ENCODE measurements at places on chromosomes 6 and 20.

DNA sequence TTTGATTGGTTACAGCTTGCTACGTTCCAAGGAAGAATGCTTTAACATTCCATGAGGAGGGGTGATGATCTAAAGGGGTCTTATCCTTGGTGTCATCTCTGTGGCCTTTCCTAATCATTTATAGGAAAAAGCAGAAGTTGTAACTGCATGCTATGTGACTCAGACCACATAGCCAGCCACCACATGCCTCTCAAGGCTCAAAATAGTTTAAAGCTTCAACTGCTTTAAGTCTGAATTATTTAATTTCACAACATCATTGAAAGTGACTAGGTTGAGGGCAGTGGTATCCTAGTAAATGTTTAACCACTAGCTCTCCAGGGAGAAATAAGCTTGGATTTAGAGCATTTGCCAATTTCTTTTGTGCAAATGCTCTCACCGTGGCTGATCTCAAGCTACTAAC is 29.7 kb downstream of the MC3R start:
- DNase-seq = no peak

DNA sequence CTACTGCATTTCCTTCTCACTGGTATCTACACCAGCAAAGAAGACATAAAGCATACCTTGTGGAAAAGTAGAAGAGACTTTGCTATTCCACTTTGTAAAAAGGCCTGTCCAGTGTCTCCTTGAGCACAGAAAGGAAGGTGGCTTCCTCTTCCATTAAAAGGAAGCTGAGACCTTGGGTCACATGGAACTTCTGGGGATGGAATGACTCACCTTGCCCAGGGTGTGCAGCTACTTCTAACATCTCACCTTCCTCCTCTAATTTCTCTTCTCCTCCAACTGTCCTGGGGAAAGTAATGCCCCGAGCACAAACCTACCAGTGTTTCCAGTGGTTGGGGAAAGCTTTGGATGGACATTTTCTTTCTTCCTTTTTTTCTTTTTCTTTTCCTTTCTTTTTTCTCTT is 848.8 kb upstream of the MAP3K7 start:
- DNase-seq = no peak

- DNase-seq = no peak
Observed at GRCh38 chr20:37990571-37991151, 42.6 kb downstream of the TTI1 start.

DNA sequence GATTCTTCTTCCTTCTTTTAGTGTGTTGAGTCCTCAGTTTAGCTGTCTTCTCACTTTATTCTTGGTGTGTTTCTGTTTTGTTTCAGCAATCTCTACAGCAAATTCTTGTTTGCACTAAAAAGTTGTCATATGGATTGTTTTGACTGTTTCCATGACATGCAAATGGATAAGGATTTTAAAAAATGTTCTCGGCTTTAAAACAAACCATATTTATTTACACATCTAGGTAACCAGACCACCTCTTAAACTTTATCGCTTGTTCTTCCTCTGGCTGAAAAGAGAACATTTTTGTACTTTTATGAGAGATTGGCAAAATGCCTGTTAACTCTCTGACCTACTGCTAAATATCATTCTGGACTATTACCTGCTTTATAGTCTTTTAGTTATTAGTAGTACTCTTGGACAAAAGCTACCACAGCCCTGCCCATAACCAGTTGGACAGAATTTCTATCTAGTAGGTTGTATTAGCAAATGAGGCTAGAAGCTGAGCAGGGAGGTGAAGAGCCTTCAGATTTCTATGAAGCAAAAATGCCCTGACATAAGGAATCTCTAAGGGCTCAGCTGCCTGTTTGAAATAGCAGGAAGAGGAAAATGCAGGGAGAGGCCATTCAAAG is 268.3 kb downstream of the CD109 start:
- no peak for DNase-seq

GRCh38 chr6:1972962-1973361 is 272.4 kb downstream of the GMDS start:
- no peak for DNase-seq

- no peak for DNase-seq
Observed at GRCh38 chr6:157928428-157928827, 53.2 kb upstream of the SYNJ2 start.

DNA sequence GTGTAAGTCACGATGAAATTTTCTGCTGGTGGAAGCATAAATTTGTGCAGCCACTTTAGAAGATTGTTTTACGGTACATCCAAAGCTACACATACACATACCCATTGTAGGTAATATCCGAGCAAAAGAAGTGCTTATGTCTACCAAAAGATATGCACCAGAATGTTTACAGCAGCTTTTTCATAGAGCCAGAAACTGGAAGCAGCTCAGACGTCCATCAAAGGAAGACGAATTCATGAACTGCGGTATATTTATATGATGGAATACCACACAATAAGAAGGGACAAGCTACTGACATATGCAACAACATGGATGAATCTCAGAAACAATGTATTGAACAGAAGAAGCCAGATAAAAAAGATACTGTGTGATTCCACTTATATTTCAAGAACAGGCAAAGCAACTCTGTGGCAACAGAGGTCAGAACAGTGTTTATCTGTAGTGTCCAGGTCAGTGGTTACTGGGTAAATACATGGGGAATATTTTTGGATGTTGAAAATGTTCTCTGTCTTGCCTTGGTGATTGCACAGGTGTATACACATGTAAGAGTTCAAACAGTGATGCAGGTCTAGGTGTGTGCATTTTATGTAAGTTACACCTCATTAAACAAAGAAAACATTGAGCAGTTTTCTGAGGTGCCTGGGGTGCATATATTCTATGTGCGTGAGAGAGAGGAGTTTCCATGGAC is 51.9 kb upstream of the EXOC2 start:
- DNase-seq = no peak

- peak; percentile 68 for DNase-seq
Observed at GRCh38 chr20:35619196-35620095, 3.8 kb downstream of the SPAG4 start.

- DNase-seq = no peak
Observed at GRCh38 chr20:15886250-15886649, 687.0 kb downstream of the KIF16B start.

GRCh38 chr6:14645221-14645620 is 527.6 kb downstream of the CD83 start:
- no peak for DNase-seq

DNA sequence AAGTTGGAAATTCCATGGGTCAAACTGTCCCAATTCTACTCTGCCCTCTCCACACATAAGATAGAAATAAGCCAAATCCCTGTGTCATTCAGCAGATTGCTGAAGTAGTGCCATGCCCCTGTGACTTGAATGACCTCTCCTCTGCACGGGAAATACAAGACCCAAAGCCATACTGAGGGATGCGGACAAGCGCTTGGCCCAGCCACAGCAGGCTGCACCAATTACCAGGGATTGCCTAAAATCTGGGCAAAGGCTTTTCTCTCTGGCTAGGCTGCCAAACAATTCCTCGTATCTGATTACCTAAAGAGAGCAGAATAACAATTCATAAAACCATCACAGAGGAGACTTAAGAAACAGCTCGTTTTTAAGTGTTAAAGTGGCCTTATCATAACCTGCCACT is 421.8 kb upstream of the JARID2 start:
- no peak for DNase-seq

DNA sequence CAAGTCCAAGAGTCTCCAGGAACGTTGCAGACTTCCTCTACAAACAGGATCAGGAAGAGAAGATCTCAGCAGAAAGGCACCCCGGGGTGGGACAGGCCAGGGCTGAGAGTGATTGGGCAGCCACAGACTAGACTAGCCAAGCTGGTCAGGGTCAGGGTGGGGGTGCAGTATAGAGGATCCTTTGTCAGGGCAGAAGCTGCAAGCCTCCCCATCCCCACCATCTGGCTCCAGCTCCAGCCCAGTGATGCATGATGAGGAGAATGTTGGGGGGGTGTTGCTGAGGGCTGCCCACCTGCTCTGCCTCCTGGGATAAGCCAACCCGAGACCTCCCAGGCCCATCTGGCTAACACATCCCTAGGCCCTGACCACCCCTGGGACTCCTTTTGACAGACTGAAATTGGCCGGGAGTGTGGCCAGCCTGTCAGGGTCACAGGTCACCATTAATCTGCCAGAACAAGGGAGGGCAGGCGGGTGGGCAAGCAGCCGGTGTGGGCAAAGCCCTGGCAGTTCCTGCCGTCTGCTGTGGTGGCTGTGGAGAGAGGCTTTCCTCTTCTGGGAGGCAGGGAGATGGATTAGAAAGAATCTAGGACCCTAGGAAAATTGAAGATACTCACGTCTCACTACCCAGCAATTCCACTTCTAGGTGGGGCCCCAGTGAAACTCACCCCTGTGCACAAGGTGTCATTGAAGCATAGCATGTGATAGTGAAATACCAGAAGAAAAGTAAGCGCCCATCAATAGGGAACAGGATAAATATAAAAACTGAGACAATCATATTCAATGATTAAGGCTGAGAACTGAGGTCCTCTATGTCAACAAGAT is 22.1 kb upstream of the SNTA1 start:
- DNase-seq = peak; percentile 67

DNA sequence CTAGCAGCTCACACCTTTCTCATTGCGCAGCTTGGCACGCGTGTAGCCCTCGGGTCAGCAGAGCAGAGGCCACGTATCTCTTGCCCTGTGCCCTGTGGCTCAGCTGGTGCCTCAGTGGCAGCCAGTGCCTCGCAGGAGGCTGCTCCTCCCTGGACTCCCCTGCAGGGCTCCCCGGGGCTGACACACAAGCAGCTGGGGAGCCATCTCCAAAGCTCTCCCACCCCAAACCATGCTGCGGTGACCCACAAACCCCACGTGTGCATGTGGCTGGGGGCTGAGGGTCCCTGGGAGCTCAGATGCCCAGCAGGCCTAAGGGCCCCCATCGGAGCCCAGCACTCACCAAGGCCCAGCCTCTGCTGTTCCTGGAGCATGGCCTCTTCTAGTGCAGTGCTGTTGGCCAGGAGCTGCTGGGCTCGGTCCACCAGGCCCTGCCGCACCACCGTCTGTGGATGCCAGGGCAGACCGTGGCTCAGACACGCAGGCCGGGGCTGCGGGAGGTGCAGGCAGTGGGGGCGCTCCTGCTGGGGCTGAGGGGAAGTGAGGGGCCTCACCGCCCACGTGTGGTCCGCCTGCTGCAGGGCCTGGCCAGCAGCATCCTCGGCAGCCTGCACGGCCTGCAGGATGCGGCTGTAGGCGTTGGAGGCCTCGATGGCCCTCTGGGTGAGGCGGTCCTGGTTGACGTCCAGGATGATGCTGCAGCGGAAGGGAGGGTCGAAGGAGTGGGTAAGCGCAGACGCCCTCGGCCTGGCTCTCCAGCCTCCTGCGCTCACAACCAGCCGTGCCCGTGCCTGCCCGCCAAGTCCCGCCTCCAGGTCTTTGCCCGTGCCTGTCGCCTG is 13.8 kb downstream of the ADRM1 start:
- no peak for DNase-seq

- DNase-seq = no peak
Observed at GRCh38 chr6:113693851-113694250, 163.3 kb upstream of the MARCKS start.
